ENCODE measurements at places on chromosomes 5 and 9.
A peak's percentile ranks its signal among the peaks of the same experiment; 100 is the strongest.

GRCh38 chr5:139486201-139486600 lies 3.6 kb upstream of the STING1 start:
- DNase-seq: no peak

GRCh38 chr9:37975639-37976038 lies 71.7 kb upstream of the SLC25A51 start:
- DNase-seq: no peak

- DNase-seq: no peak
Measured at GRCh38 chr9:121359351-121360294, 10.4 kb downstream of the STOM start.

DNA sequence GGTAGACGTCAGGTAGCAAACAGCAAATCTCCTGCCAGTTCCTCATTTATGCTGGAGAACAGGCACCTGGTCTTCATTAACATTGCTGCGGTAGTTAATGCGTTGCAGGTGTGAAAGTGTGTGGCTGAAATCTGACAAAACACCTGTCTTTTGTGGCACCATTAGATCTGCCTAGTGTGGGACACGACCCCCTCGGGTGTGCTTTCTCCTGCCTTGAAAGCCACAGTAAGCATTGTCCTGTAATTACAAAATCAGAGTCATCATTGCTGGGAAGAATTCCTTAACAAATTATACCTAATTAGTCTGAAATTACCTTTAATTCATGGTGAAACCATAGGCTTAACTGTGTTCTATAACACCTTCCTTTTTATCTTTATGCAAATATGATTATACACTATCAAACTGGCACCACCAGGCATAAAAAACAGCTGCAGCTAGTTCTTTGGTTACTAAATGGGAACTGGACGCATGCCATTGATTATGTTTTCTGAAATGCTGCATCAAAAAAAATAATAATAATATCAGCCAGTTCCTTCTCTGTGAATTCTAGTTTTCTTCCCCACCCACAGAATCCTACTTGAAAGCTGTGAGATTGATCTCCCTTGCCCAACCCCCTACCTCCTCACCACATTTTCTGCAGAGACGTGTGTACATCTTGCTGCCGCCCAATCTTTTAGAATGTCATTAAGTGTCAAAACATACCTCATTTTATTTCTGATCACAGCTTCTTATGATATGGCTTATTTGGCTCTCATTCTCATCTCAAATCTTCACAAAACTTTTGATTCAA lies 374.0 kb downstream of the NFIB start:
- DNase-seq: no peak

GRCh38 chr9:36093384-36093783 lies 43.1 kb upstream of the GLIPR2 start:
- DNase-seq: no peak

DNA sequence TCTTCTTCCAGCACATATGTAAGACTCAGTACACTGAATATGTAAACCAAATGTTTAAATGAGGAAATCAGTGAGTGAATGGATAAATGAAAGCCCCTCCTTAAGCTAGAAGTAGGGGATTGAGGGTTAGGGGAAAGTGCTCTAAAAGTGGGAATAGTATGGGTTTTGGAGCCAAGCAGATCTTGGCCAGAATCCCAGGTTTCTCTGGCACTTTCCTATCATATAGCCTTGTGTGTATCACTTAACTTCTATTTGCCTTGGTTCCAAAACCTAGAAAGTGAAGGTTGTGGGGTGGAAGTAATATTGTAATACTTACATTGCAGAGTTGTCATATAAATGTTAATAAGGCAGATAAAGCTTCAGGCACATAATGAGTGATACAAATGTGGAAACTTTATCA lies 45.0 kb upstream of the SV2C start:
- DNase-seq: no peak

DNA sequence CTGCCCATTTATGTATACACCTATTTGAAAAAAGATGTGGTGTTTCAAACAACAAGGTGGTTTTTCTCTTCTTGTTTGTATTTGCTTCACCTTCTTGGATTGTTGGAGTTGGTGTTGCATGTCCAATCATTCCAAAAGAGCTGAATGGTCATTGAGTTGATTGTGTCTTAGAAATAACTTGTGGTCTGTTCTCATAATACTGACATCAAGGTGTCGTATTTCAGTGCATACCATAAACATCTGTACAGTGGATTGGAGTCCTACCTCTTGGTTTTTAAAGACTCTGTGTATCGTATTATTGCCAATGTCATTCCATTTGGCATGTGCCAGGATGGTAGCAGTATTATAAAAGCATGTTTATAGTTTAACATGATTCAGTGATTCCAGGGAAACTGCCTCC lies 73.2 kb downstream of the TRIO start:
- no peak for DNase-seq

DNA sequence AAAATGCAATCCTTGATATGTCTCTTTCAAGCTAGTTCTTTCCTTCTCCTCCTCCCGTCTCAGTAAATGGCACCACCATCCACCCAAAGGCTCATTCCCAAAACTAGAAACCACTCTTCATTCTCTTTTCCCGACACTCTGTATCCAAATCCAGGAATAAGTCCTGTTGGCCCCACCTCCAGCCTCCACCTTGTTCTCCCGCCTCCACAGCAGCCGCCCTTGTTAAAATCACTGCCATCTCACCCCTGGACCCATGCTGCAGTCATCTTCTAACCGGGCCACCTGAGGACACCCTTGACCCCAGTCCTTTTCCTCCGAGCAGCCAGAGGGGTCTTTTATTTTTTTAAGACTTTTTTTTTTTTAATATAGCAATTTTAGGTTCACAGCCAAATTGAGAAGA lies 9.4 kb downstream of the PDZD2 start:
- no peak for DNase-seq

GRCh38 chr5:171387970-171388815 lies 544 bp downstream of the NPM1 start:
- DNase-seq: peak; percentile 76

- no peak for DNase-seq
Measured at GRCh38 chr5:122064992-122065391, 13.1 kb downstream of the LOX start.

GRCh38 chr9:31582071-31582470 lies 802.4 kb upstream of the ACO1 start:
- DNase-seq: no peak

- DNase-seq: no peak
Measured at GRCh38 chr9:12425878-12426864, 267.0 kb upstream of the TYRP1 start.

DNA sequence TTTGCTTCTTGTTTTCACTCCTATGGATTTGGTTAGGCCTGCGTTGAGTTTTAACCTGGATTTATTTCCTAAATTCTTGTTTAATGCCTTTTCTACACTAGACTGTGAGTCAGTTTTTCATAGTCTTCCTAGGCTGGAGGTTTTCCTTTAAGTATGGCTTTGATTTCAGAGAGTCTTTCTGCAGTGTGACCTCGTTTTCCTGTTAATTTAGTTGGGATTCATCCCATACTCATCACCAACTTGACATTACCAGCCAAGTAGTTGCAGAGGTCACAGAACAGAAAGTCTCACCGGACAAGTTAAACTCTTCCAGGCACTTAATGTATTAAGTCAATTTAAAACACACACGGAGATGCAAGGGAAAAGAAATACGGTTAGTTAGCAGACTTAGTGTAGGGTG lies 29.7 kb upstream of the AUH start:
- no peak for DNase-seq

DNA sequence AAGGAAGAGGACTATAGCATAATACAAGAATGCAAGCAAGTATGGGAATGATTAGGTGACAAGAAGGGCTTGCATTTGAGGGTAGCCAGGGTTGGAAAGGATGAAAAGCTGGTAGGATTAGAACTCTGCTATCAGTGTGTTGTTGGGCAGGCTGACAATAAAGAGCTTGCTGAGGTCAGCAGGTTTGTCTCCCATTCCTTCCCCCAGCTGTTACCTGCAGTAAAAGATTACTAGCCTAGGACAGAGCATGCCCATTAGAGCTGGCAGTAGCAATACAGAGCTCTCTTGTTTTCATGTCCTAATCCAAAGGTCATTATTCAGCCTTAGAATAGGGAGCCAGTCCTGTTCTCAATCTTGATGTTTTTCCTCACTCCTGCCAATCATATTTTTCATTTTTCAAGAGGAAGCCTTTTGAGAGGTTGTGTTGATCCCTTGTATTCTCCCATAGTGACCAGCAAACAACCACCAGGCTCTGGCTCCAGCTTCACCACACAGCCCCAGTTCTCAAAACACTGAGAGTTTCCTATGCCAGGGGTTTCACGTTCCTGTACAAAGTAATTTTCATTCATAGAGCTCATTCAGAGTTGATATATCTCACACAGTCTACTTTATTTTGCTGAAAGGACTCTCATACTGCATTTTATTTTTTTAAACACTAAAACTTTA lies 71.7 kb downstream of the OR2K2 start:
- no peak for DNase-seq

GRCh38 chr5:177545487-177546257 lies 8.7 kb downstream of the FAM193B start:
- DNase-seq: no peak

Measured in GM13976 (cell line).